NT2/D1 (cell line): ENCODE measurements at places on chromosomes 11 and 22.

DNA sequence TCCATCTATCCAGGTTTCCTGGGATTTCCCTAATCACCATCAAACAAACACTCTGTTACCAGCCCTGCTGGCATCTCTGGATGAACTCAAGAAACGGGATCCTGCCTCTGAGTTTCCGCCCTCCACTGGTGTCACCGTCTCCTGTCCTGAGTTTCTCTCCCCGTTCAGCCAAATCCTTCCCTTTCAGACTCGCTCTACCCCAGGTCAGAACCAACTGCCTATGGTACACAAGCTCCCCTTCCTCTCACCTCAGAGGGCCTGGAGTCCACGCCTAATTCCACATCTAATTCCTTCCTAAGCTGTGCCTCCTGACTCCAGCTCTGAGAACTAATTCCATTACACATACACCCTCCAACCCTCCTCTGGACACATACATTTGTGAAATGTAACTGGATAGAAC lies 96.1 kb downstream of the SHANK2 start:
- DNase-seq: no peak

DNA sequence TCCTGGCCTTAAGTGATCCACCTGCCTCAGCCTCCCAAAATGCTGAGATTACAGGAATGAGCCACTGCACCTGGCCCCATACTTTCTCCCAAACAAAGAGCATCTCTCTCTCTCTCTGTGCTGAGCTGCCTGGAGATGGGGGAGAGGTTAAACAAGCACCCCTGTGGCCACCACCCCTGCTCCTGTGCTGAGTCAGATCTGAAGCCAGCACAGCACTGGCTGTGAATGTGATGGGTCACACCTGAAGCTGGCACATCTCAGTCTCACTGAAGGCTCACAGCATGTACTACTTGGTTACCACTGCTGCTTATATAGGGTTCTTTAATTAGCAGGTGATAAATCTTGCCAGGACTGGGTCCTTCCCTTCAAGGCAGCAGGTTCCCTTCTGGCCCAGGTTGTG lies 10.8 kb upstream of the WEE1 start:
- DNase-seq: no peak

DNA sequence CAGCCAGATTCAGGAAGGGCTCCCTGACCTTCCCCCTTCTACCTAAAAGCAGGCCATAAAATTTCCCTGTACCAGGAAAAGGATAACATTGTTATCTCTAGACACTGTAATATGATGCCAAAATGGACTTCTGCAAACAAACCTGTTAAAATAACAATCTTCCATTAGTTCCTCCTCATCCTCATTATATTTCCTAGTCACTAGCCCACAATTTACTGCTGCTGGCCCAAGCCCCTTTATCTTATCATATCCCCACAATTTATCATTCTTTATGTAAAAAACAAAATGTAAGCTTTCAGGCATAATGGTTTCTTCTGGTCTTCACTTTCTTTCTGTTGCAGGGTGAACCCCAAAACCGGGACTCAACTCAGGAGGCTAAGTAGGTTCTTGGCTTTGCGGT lies 1132.1 kb upstream of the CNTN5 start:
- no peak for DNase-seq

DNA sequence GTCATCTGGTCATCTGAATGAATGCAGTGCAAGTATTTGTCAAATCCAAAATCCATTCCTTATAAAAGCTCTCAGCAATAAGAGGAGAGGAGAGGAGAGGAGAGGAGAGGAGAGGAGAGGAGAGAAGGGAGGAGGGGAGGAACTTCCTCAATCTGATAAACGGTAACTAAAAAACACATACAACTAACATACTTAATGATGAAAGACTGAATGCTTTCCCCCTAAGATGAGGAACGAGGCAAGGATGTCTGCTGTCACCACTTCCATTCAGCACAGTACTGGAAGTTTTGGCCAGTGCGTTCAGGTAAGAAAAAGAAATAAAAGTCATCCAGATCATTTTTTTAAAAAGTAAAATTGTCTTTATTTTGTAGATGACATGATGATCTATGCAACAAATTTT lies 80.4 kb downstream of the CD82 start:
- no peak for DNase-seq

DNA sequence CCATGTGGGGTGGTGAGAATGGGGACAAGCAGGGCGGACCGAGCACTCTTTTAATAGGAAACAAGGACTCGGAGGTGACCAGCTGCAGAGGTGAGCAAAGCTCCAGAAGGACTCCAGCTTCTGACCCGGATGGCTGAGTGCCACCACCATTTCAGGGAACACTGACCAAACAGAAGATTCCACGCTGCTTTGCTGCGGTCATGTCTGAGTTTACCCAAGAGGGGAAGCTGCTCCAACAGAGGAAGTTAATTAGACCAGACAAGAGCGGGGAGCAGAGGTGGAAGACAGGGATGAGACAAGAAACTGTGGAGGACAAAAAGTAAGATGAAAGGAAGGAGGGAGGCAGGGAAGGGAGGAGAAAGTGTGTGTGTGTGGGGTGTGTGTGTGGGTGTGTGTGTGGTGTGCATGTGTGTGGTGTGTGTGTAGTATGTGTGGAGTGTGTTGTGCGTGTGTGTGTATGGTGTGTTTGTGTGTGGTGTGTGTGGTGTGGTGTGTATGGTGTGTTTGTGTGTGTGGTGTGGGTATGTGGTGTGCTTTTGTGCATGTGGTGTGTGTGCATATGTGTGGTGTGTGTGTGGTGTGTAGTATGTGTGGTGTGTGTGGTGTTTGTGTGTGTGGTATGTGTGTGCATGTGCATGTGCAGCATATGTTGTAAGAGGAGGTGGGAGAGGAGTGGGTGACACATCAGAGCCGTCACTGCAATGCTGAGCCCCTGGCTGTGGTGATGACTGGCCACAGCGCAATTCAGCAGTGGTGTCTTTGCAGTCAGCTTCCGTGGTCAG lies 82.2 kb upstream of the AKIP1 start:
- no peak for DNase-seq
